ENCODE measurements at places on chromosomes 5 and 9.

DNA sequence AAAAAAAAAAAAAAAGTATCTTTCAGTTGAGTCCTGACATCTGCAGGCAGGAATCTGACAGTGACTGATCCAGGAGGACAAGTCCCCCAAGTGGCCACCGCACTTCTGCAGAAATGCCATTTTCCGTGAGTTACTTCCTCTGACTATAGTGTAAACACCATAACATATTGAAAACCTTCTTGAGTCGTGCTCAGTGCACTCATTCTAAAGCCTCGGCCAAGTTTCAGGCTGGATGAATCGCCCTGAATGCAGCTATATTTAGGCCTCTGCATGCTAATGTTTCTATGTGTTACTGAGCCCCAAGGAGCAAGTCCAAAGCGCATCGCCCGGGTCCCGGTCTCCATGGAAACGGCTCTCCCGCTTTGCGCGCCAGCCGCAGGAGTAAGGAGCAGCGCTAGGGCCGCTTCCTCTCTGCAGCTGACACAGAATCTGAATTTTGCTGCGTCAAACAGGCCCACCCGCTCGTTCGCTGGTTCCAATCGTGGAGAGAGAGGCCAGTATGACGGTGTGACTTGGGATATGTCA lies 335.4 kb downstream of the MSX2 start:
- no peak for DNase-seq

DNA sequence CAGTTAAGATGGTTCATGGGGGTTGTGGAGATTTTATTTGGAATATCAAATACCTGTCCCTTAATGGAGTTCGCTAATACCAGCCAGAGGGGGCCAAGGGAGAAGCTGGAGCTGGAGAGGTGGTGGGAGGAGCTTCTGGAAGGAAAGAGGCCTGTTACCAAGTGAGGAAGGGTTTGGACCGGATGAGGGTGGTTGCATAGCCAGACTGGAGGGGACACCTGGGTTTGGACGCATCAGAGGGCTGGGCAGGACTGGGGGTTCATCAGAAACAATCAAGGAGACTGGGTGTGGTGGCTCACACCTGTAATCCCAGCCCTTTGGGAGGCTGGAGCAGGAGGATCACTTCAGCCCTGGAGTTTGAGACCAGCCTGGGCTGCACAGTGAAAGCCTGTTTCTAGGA lies 111.8 kb upstream of the IER5L start:
- no peak for DNase-seq

DNA sequence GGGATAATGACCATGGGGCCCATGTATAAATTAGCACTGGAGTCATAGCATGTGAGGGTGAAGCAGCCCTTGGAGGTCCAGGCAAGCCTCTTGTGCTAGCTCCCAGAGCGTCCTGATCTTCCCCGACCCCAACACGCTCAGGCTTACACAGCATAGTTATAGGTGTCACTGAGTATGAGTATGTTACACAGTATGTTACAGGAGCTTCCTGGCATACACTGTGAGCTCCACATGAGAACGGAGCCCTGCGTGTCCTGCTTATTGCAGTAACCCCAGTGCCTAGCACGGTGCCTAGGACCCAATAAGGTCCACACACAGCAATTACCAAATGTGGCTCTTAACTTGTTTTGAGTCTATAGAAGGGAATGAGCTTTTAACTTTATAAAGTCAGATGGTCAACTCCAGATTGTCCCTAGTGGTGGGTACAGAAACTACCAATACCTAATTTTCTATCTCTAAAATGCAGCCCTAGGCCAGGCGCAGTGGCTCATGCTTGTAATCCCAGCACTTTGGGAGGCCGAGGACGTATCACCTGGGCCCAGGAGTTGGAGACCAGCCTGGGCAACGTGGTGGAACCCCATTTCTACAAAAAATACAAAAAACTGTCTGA lies 64.1 kb downstream of the PLAC8L1 start:
- DNase-seq: no peak

DNA sequence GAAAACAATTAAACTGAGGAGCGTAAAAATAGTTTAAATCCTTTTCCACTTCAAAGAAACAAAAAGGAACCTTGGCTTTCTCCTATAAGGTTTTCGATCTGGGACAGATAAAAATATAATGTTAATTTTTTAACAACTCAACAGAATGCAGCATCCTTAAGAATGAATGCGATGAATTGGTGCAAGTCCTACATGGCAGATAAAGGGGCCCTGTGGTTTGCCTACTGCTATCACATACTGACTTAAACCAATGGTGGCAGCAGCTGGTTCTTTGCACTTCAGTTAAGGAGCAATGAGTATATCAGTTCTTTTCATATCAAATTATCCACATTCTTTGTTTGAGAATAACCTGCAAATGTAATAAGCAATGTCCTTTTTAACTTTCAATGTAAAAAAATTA lies 12.4 kb upstream of the TYRP1 start:
- DNase-seq: no peak

DNA sequence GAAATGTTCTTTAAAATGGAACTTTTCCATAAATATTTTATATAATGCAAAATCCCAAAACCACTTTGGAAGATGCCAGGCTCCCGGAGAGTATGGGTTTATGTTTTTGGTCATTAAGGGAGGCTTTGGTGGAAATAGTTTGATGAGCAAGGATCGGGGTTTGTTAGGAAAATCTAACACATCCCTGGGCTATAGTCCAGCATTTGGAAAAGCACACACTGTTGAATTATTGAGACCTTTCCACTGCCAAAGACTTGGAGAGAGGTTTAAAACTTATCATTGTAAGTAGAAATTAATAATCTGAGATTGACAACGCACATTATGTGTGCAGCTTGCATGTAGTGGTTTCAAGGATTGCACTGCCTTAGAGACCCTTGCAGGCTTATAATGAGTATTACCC lies 156.3 kb downstream of the PARP8 start:
- DNase-seq: no peak

DNA sequence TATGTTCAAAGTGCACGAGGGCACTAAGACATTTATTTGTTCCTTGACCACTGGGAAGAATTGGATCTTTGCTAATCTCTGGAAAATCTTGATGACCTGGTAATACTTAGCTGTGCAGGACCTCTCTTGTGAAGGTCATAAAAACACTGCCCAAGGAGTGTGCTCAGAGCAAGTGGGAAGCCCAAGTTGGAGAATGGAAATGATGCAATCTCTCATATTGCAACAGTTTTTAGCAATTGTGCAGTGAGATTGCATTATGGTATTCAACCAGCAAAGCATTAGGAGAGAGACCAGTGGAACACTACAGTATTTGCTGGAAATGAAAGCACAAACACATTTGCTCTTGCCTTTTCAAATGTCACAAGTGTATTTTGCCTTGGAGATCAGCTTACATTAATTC lies 34.5 kb downstream of the TXNDC8 start:
- DNase-seq: no peak

DNA sequence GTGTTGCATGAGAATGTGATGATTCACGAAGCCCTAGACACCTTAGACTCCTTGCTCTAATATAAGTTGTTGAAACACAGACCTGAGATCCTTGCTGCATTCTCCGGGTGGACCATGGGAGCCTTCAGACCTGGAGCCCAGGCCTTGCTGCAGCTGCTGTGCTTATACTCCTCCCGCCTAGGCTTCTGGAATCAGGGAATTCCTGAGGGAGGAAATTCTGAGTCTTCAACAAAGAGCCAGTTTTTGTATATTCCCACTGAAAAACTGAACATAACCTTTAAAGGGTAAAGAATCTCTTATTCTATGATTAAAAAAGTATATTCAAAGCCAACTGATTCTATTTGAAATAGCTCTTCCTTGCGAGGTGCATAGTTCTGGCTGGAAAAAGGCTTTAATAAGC lies 245.1 kb upstream of the ELAVL2 start:
- no peak for DNase-seq

DNA sequence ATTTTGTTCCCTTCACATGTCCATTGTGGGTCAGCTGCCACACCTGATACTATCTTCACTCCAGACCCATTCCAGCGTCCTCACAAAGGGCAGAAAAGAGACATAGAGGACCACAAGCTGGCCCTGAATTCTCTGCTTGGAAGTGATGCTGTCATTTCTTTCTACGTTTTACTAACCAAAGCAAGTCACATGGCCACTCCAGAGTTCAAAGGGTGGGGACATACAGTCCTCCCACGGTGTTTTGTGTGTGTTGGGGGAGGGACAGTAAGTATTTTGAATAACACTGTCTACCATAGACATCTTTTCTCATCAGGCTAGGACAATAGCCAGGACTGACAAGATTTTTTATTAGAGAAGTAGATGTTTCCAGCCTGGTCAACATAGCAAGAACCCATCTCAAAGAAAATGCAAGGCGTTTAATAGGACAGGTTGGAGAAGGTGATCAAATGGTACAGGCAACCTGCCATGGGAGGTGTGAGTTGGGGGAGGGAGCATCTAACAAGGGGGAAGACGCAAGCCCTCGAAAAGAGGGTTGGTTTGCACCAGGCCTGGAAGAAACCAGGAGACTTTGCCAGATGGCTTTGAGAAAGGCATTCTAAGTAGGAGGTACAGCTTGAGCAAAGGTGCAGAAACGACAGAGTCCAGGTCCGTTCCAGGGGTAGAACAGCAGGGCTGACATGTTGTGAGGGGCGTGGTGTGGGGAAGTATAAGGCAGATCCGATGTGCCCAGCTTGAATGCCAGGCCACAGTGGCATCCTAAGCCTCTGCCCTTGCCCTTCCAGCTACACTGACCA lies 11.3 kb upstream of the GLIPR2 start:
- no peak for DNase-seq

DNA sequence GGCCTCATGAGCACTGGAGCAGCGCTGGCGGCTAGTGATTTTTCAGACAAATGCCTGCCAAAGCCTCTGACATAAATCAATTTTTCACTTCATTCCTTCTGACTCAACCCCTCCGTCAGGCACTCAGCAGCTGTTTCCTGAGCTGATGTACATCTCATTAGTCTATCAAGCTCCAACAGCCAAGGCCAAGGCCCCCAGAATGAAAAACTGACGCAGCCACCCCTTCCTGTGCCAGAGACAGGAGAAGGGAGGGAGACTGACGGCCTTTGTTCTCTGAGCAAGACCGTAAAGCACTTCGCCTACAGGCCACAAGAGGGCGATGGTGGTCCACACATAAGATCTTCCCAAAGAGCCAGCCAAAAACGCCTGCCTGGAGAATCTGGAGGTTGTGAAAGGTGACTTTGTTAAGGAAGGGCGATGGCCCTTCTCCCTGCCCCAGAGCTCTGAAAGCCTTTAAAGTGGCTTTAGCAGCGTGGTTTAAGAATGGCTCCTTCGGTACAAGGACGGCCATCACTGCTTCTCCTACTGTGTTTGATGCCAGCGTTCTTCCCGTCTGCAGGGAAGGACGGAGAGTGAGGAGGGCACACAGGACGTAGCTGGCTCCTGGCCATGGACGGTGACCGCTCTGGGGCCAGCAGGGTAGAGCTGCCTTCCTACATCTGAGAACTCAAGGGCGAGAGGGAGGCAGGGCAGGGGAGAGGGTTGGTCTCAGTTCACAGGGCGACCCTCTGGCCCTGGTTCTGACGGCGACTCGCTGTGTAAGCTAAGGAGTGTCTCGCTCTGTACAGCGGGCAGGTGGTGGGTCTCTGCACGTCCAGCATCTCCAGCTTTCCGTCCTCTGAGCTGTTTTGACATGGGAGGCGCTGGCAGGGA lies 37.0 kb downstream of the ALG2 start:
- DNase-seq: peak; percentile 70

DNA sequence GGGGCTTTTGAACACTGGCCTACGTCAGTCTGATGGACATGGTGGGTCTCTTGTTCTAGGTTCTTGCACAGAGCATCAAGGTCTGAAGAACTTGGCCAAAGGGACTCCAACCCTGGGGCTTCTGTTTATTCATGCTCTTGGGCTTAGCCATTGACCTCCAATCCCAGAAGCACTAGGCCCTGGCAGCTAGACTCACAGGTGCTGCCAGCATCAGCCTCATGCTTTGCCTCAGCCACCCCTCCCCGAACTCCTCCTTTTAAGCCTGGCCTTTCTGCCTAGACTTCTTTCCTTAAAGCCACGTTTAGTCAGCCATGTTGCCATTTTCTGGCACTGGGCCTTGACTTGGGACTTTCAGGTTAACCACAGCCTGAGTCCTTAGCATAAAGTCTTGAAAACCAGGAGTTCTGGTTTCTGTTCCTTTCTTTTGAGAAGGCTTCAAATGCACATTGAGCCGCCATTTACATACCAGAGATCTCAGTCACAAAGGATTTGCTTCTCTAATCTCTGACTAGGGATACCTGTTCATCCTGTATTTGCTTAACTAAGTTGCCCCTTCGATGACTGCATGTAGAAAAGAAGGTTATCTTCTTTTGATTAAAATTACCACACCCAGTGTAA lies 54.7 kb downstream of the ANGPTL2 start:
- DNase-seq: no peak

DNA sequence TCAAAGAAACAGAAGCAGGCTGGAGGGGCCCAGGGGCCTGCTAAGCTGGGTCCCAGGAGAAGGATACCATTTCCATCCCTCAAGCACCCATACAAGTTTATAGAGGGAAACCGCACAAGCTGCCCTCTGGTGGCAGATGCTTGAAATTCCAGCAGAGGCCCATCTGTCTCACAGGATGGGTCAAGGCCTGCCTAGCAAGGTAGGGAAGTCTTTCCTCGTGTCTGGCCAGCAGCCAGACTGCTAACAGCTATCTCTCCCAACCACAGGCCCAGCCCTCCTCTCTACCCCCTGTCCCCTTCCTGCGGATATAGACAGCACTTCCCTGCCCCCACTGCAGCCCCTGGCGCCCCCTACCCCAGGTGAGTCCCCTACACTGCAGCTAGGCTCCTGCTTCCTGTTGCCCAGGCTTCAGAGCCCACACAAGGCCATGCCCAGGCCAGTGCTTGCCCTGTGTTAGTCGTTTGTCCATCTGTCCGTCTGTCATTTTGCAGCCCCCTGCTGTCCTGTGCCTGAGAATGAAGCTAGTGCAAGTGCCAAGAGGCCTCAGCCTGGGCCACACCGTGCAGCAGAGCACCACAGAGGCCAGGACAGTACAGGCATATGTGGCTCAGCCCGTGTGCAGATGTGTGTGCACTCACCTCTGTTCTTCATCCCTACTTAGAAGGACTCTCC lies 26.2 kb downstream of the TCF7 start:
- peak; percentile 10 for DNase-seq

DNA sequence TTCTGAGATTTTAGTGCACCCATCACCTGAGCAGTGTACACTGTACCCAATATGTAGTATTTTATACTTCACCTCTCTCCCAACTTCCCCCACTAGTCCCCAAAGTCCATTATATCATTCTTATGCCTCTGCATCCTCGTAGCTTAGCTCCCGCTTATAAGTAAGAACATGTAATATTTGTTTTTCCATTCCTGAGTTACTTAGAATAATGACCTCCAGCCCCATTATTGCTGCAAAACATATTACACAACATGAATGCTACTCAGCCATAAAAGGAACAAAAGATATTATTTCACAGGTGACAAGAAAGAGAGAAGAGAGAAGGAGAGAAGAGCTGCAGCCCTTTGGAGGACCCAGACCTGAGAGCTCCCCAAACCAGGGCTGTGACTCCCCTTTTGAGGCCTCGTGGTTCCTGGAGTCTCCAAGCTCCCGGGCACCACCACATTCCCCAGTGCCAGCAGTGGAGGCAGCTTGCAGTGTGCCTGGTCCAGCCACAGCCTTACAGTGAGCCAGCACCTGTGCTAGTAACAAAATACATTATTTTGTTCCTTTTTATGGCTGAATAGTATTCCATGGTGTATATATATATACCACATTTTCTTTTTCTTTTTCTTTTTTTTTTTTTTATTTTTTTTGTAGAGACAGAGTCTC lies 194.5 kb upstream of the DAB2 start:
- DNase-seq: no peak

Measured in KG1 (cell line).